ENCODE measurements at places on chromosomes 5 and 9.

DNA sequence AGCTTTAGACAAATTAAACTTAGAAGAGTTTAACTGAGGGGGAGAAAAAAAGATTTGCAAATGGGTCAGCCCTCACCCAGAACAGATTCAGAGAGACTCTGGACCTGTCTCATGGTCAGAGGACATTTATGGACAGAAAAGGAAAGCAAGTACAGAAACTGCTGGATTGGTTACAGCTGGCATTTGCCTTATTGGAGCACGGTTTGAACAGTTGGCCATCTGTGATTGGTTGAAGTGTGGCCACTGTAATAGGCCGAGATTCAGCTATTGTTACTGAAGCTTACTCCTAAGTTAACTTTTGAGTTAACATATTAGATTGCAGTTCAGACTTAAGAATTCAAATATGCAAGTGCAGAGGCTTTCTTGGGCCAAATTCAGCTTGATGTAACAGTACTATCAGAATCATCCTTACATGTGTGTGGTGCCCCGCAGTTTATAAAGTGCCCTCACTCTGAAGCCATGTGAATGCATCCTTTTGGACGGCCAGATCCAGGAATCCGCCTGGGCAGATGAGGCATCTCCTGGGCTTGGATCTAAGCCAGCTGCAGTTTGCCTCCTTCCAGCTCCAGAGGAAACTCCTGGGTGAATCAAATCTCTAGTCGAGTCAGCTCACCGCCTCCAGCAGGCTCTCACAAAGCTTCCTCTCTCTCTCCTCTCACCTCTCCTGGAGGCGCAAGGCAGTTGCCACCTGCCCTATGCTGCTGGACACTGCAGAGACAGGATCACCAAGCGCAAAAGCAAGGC is 165.2 kb downstream of the ADAMTS12 start:
- DNase-seq = no peak

DNA sequence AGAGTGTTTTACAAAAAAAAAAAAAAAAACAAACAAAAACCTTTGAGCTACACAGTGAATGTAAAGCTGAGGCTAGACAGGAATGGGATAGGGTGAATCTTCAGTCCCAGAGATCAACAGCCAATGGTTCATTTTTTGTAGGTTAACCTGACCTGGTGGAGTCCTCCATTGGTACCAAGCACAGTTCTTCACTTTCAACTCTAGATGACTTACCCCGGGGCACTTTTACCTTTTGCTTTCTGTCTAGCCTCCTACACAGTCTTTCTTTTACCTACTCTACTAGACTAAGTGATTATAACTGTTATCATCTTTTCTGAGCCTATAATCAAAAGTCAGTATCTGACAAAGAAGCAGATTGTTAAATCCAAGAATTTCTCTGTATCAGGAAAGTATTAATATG is 50.9 kb downstream of the ANXA2R start:
- DNase-seq = no peak

- no peak for DNase-seq
Measured at GRCh38 chr5:113344973-113345940, 89.5 kb downstream of the TSSK1B start.

GRCh38 chr5:37738057-37738691 is 101.7 kb downstream of the GDNF start:
- no peak for DNase-seq

GRCh38 chr5:2872676-2873075 is 121.2 kb upstream of the IRX2 start:
- DNase-seq = no peak

- DNase-seq = no peak
Measured at GRCh38 chr9:22065431-22066200, 56.5 kb upstream of the CDKN2B start.

- DNase-seq = no peak
Measured at GRCh38 chr9:3502560-3503398, 23.0 kb downstream of the RFX3 start.

GRCh38 chr9:4164356-4164755 is 135.5 kb downstream of the GLIS3 start:
- DNase-seq = no peak

DNA sequence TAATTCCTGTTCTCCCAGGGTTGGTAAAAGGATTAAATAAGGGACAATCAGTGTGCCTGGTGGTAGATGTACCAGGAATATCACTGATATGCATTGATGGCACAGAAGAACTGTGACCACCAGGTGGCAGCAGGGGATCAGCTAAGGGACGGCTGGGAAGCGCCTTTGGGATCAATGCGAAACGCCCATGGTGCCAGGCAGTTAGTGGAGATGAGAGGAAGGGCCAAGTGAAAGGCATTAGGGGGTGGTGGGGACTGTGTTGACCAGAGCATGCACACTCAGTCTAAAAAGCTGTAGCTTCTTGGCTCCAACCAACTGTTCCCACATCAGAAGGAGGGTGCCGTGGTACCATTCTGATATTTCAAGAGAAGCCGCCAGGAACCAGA is 55.6 kb downstream of the ARHGEF37 start:
- DNase-seq = no peak

DNA sequence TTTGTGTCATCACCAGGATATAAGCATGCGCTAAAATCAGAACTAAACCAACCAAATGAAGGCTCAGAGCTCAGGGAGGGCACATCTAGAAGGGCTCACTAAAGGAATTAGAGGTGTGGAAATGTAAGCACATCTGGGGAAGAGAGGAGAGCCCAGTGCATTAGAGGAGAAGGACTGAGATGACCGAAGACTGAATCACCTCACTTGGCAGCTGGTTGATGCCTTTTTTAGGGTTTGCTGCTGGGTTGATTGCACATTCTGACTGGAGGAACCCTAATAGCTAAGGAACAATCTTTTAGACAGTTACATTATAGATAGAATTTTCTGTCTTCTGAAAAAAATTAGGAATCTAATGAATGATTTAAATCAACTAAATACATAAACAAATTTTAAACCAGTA is 8.2 kb upstream of the IFNA21 start:
- no peak for DNase-seq

- DNase-seq = no peak
Measured at GRCh38 chr5:93307557-93307956, 273.5 kb downstream of the NR2F1-AS1 start.

- DNase-seq = no peak
Measured at GRCh38 chr9:87214991-87215390, 267.7 kb upstream of the GAS1 start.

GRCh38 chr9:31908891-31909480 is 475.5 kb upstream of the ACO1 start:
- no peak for DNase-seq

GRCh38 chr9:98185611-98186171 is 6.7 kb downstream of the CORO2A start:
- DNase-seq = no peak

DNA sequence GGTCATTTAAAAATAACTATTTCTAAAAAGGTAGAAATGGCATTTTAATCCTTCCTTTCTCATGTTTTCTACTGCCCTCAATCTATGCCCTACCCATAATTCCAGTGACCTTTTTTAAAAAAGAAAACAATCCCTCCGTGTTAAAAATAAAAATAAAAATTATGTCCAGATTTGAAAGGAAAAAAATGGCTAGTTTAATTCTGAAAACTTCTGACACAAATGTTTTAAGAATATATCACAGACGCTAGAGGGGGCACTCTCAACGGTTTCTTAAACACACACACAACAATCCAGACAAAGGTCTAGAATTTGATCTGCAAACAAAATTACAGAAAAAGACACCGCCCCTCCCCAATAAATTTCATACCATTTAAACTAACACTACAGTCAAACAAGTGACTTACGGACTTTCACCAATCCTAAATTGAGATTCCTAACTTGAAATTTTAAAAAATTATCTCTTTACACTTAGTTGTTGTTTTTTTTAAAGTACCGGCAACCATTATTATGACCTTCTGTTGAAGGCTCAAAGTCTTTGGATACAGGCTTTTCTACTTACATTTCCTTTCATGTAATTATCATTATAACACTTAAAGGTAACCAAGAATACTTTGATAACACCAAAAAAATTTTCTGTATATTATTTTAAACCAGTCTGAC is 38.2 kb downstream of the CLINT1 start:
- DNase-seq = no peak

GRCh38 chr9:6917162-6917561 is 159.4 kb downstream of the KDM4C start:
- DNase-seq = no peak

GRCh38 chr9:89388084-89388867 is 70.0 kb downstream of the SECISBP2 start:
- peak; percentile 58 for DNase-seq

DNA sequence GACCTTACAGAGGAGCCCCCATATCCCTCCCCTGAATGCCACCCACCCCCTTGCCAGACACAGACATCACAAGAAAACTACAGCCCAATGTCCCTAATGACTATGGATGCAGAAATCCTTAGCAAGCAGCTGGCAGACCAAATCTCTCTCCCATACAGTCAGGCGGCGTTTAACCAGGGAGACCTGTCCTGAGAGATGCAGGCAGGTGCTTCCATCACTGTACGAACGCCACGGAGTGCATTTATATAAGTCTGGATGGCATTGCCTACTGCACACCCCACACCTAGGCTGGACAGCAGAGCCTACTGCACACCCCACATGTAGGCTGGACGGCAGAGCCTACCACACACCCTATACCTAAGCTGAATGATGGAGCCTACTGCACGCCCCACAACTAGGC is 34.4 kb upstream of the SARDH start:
- DNase-seq = no peak

DNA sequence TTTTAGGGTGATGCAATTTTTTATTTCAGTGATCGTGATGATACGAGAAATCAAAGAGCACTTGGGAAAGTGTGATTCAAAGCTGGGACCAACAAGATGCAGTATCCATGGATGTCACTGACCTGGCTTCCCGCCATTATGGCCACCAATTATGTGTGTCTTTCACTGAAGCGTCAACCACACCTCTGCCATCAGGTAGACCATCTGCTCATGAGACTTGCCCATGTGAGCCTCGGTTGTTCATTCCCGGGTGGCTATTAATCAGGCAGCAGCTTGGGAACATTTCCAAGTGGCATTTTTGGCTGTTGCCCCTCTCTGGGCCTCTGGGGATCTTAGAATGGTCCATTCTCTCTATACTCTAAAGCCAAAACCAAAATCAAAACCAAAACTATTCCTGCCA is 436.0 kb upstream of the ADAMTSL1 start:
- no peak for DNase-seq

DNA sequence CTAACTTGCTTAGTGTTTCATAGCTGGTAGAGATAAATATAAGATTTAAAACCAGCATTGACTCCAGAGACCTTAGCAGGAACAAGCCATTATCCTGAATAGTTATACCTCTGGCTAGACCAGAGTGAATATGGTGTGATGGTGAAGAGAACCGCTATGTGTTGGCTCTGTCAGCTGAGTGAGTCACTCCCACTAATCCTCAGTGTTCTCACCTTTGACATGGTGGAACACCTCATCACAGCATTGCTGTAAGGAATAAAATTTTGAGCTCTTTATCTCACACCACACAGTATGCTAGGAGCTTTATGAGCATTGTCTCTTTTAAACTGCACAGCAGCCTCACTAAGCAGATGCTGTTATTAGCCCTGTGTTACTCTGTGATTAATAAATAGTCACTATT is 90.7 kb upstream of the DHFR start:
- no peak for DNase-seq

GRCh38 chr9:111957856-111958631 is 61.4 kb downstream of the UGCG start:
- no peak for DNase-seq

DNA sequence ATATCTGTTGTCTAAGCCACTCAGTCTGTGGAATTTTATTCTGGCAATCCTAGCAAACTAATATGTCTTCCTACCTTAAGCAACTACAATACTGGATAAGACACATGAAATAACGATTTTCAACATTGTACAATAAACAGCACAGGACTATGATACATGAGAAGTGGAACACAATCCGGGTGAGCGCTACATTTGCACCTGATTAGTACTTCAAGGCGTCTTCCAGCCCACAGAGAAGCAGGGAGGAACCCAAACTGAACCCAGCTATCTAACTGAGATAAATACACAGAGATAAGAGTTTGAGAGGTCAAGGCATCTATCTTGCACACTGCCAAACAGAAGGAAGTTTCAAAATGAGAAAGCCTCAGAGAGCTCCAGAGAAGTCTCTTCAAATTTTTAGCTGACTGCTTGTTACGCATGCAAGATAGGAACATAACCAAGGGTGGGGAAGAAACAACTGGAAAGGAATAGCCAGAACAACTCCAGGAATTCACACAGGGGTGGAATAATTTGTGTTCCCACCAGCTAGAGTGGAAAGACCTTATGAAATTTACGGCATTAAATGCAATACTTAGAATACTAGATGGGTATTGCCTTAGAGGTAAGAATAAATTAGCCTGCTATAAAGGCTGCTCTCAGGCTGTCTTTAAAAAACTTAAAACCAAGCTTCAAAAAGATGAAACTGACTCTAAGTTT is 481.8 kb downstream of the MTRR start:
- no peak for DNase-seq

DNA sequence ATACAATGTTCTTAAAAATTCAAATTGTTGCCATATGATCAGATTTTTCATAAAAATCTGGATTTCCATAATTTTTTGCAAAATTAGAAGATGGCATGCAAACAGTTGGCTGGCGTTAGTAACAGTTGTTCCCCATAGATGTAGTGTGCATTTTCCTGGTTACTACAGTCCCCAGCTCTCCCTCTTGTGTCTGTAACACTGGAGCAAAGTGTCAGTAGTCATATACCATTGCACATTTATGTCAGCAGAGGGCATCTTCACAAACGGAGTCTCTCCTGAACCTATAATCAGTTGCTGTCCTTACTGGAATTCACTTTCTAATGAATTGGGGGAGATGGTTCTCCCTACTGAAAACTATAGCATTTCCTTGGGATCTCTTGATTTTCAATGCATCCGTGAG is 44.7 kb upstream of the DMAC1 start:
- DNase-seq = no peak

GRCh38 chr5:126516852-126517251 is 78.2 kb downstream of the ALDH7A1 start:
- DNase-seq = no peak

GRCh38 chr5:44257653-44258365 is 131.4 kb downstream of the FGF10 start:
- no peak for DNase-seq

- DNase-seq = no peak
Measured at GRCh38 chr9:93978551-93978950, 23.4 kb upstream of the BARX1 start.
